Ecto neural progenitor cell (in vitro differentiated cells): ENCODE measurements at places on chromosomes 16 and 17.

DNA sequence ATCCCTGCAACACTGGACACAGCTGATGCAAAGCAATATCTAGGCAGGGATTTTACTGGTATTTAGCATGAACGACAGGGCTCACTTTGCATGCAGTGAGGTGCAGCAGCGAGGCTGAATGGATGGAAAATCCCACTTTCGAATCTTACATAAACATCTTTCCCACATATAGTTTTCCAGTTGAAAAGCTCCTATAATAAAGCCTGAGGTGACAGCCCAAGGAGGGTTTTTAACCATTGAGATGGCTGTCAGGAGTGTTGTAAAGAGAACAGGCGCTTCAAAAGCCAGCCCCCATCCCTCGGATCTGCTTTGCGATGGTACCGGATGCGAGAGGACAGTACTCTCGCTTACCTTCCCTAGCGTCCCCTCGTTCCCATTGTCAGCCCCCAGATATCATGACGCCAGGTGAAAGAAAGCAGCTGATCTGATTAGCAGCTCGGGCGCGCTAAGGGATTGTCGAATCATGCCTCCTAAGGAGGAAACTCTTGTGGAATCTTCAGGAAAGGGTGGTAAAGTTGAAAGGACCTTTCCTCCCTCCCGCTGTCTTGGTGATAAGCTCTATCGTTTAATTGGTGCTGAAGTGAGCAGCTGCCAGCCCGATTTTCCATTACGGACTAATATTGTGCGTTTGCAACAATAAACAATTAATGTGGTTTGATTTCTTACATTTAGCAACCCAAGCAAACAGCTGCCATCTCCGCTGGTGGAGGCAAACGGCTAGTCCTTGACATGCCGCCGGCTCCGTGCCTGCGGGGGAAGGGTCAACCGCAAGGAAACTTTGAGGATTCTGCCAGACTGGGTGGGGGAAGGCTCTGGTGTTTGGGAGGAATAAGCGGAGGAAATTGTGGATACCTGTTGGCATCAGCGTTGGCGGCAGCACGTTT is 1.8 kb downstream of the CDH8 start:
- DNase-seq = peak; percentile 53

DNA sequence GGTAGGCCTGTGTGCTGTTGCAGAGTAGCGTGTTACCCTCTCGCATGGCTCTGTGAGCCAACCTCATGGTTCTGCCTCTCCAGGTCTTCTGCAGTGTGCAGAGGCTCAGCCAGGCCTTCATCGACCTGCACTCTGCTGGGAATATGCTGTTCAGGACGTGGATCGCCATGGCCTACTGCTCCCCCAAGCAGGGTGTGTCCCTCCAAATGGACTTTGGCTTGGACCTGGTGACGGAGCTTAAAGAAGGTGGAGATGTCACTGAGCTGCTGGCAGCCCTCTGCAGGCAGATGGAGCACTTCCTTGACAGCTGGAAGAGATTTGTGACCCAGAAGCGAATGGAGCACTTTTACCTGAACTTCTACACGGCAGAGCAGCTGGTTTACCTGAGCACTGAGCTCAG is 75.8 kb upstream of the ENDOV start:
- no peak for DNase-seq

- no peak for DNase-seq
Observed at GRCh38 chr17:74262601-74263000, 11.4 kb upstream of the DNAI2 start.

DNA sequence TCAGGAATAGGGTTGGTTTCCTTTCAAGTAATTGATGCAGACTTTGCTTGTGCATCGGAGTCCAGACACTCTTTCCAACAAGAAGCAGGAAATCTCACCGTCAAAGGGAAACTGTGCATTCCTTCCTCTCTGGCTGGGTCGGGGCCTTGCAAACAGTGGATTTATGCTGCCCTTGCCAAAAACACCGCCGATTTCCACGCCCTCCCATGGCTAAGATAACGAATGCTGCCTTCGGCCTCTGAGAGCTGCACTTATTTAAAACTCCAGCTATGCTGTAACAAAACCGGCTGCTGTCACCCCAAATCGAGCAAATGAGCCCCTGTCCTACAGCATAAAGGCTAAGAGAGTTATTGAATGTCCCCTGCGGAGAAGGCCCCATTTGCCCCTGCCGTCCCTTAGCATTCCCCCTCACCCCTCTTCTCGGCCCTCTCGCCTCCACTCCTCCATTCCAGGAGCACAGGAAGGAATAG is 275.5 kb upstream of the IRX5 start:
- DNase-seq = no peak

DNA sequence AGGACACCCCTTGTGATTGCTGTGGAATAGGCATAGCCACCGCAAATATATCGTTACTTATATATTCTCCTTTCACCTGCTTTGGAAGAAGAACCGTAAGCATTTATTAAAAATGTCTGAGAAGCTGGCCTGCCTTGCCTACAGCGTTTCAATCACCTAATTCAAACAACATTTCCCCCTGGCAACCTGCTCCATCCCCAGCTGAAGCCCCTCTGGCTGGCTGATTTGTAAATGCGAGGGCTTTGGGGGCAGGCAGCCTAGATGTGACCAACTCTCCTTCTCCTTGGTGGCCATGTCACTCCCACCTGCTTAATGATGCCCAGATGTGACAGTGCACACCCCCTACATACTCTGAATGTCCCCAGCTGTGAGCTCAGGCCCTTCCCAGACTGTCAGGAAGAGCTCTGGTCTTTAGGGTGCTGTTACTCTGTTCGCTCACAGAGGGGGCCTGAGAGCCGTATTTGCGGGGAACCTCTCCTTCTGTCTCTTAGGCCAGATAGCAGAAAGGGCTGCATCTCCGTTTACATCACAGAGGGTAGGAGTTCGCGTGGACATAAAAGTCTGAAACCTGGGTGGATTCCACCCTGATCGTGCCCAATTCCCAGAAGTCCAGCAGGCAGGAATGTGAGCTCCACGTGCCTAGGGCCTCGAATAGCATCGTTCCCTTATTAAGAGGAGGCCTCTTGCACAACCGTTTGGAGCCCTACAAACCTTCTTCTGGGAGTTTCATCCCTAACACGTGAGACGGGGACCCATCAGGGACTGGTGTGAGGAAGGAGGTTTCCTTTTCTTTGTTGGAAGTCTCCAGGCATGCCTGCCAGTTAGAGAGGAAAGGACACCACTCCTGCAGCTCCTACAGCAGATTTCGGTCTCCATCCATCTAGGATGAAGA is 2.4 kb upstream of the SDK2 start:
- peak; percentile 74 for DNase-seq

DNA sequence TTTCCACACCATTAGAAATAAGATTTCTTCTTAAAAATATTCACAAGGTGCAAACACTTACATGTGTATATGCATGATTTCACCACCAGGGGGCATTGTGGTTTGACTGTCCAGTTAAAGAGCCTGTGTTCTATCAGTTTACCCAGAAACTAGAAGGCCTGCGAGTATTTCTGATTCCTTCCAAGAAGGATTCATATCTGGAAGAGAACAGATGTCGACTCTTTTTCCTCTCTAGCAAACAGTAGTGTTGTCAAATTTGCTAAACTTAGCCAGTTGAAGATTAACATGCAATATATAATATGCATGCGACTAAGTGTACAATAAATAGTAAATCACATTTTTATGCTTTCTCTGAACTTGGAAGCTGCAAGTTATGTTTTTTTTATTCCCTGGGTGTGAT is 404.1 kb downstream of the WWOX start:
- DNase-seq = no peak

DNA sequence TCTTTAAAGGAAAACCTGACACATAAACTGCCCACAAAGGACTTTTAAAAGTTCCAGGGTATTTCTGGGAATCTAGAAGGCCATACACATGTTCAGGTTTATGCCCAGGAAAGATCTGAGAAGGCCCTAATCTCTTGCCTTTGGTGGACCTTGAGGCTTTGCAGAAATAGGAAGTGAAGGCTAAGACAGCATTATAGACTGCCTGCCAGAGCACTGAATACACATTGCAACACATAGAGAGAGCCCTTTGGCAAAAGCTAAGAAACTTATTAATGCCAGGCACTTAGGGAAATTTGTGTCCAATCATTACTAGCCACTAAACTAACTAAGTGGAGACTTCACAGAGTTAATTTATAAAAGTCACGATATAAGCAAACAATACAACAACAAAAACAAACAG is 70.4 kb downstream of the MMD start:
- no peak for DNase-seq

DNA sequence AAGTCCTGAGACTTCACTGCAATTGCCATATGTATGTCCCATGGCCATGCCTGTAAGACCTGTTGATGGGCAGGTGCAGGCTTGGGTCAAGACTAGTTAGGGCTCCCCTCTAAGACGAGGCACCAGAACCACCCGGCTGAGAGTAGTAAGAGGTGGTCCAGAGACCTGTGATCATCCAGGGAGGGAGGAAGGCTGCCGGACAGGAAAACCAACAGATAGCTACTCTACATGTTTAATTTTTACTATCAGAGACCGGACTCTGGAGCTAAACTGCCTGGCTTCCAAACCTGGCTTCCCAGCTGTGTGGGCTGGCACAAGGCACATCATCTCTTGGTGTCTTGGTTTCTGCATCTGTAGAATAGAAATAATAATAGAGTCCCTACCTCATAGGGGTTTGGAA is 73.0 kb downstream of the ERCC4 start:
- no peak for DNase-seq

GRCh38 chr16:48101069-48101674 is 54.6 kb downstream of the ABCC12 start:
- DNase-seq = no peak

DNA sequence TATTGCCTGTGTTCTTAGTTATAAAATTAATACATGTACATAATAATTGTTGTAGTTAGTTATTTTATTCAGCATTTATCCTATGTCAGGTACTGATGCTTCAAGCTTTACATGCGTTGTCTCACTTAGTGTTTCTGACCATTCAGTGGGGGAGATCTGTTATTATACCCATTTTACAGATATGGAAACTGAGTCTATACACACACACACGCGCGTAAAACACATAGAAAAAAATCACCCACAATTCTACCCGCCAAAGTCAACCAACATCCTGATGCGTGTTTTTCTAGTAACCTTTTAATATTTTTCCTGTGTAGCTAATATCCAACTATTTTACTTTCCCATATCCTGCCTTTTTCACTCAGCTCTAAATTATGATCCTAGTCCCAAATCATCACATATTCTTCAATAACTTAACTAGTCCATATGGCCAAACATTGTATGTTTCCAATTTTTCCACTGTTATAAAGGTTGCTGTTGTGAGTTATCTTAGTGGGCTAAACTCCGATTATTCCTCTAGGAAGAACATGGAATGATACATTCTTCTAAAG is 48.4 kb downstream of the BMERB1 start:
- DNase-seq = no peak

GRCh38 chr16:50671644-50672260 is 9.4 kb downstream of the SNX20 start:
- DNase-seq = no peak

- DNase-seq = no peak
Observed at GRCh38 chr16:61887903-61888302, 148.3 kb downstream of the CDH8 start.

DNA sequence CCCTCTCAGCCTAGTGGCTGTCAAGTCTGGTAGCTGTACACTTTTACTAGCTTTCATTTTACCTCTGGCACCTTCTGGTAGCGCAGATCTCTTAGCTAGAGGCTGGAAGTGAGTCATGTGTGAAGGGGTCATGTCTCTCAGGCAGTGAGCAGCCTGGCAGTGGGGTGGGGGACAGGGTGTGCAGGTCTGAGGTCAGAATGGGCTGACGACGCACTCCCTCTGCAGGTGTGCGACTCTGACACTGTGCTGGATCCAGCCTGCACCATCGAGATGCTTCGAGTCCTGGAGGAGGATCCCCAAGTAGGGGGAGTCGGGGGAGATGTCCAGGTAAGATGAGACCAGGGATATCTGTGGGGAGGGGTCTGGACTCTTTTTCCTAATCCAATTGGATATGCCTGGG is 7.8 kb downstream of the HAS3 start:
- no peak for DNase-seq

DNA sequence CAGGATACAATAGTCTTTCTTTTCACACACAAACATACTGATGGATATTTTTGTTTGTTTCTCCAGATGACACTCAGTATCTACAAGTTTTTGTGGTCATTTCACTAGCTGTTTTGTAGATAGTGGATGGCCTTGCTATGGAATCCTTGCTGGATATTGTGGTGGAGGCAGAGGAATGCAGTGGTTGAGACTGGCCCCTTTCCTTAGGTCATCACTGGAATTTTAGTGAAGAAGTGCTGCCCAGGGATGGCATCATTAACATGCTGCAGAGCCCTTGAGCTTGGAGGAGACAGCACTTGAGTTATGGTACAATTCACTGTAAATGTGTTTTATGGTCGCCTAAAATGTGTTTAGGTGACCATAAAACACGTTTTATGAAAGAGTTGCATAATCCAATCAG is 455.9 kb upstream of the HSBP1 start:
- DNase-seq = no peak

GRCh38 chr16:81480606-81481206 is 36.1 kb downstream of the CMIP start:
- DNase-seq = no peak

GRCh38 chr16:24685539-24686432 is 43.7 kb upstream of the TNRC6A start:
- peak; percentile 58 for DNase-seq

DNA sequence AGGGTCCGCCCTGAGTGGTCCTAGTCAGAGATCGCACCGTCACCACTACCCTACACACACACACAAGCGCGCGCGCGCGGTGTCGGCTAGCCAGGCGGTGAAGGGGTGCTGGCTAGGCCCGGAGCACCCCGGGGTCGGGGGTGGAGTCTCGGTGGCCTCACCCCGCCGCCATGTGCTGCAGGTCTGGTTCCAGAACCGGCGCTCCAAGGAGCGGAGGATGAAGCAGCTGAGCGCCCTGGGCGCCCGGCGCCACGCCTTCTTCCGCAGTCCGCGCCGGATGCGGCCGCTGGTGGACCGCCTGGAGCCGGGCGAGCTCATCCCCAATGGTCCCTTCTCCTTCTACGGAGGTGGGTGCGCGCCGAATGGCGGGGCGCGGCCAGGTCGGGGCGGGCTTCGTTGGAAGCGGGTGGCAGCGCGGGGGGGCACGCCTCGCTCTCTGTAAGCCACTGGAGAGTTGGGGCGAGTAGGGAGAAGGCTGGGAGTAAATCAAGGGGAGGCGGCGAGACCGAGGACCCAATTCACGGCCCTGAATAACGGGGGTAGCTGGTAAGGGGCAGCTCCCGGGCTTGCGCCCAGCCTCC is 4.8 kb downstream of the LHX1 start:
- peak; percentile 68 for DNase-seq

GRCh38 chr16:74871608-74872007 is 97.0 kb upstream of the FA2H start:
- no peak for DNase-seq

GRCh38 chr17:47718634-47719405 is 14.2 kb upstream of the TBX21 start:
- DNase-seq = no peak

DNA sequence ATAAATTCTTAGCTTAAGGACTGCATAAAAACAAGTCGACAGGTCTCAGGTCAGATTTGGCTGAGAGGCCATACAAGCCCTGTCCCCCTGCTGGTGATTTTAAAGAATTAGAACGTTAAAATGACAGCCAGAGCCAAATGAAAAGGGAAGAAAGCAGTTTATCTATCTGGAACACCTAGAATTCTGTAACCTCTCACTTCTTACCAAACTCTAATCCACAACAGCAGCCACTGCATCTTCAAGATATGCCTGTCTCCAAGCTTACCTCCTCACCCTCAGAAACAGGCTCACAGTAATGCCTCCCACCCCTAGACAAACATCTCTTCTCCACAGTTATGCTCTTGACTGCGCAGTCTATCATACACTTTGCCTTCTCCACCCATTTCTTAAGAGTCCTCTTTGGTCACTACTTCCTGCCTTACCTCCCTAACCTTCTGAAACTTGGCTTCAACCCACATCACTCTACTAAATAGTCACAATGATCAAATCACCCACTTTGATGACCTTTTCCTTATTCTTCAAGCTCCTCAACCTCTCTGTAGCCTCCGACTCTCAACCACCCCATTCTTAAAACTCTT is 14.2 kb downstream of the ANKFY1 start:
- DNase-seq = no peak
